Type B pancreatic cell (in vitro differentiated cells): ENCODE measurements at places on chromosomes 1 and 21. TPM values are rescaled to one million over a fixed set of nuclear protein-coding genes. Genes with fewer than 3 reads are reported as not detected.
A peak's percentile ranks its signal among the peaks of the same experiment; 100 is the strongest.

PTPN7 gene
- 0.29 TPM in 1 of 2 replicates, not detected in the other for total RNA-seq

C1QB gene
- not detected in 2 replicates for total RNA-seq

PRKAA2 gene
- total RNA-seq, result 6.4 TPM in 2 replicates

RGS18 gene
- 0.21 TPM in 1 of 2 replicates, not detected in the other for total RNA-seq

ANKRD65 gene
- total RNA-seq, result 7.6 and 11.1 TPM in 2 replicates

MYCL gene
- 19.5 and 36.5 TPM in 2 replicates for total RNA-seq

OR2G3 gene
- total RNA-seq, result not detected in 2 replicates

MANEAL gene
- 11.6 and 21.1 TPM in 2 replicates for total RNA-seq

DNA sequence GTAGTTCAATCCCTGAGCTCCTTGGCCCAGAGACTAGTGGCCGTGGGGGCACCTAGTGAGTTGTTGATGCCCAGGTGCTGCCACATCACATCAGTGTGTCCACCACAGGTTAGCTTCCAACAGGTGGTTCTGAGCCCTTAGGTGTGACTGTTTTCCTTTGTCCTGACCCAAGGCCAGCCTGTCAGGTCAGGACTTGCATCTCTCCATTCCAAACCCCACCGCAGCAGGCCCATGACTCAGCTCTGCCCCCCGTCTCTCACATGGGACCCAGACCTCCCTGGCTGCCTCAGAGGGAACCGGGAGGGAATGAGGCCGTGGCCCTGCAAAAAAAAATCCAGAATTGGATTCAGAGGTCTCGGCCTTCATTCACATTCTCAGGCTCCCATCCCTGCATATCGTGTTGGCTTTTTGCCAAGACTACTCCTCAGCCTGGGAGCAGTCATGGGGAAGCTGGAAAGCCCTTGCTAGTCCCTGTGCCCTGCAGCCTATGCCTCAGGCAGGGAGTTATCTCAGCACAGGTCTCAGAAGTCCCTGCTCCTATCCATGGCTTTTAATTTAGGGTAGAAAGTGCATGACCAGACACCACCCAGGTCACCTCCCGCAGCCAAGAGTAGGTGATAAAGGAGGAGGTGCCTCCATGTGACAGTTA is 7.2 kb downstream of the INAVA start:
- H3K36me3 ChIP-seq, result peaks cover 18% of the 10 kb centered on the region
- peaks cover 11% of the 10 kb centered on the region for H3K4me1 ChIP-seq
- H3K4me3 ChIP-seq, result no peak overlapping the region
- no peak overlapping the region for H3K27ac ChIP-seq

GRCh38 chr1:169363046-169363730 is 4.4 kb downstream of the NME7 start:
- H3K36me3 ChIP-seq, result peaks cover 4% of the 10 kb centered on the region
- H3K4me3 ChIP-seq, result no peak overlapping the region
- no peak overlapping the region for H3K27ac ChIP-seq
- DNase-seq, result no peak

DNA sequence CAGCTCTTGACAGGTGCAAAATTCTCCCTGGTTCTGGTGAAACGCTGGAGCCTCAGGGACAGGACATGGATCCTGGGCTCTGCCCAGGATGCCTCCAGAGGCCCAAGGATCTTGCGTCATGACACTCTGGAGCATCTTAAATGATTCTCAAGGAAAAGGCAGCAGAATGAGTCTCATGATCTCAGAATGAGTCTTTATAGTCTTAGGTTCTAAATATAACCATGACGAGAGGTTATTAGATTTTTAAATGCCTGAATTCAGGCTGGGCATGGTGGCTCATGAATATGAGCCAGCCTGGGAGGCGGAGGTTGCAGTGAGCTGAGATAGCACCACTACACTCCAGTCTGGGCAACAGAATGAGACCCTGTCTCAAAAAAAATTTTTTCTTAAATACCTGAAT is 55.5 kb downstream of the ECE1 start:
- no peak overlapping the region for H3K4me3 ChIP-seq
- no peaks in the 10 kb centered on the region for H3K27me3 ChIP-seq
- no peak overlapping the region for H3K27ac ChIP-seq
- H3K4me1 ChIP-seq, result peaks cover 15% of the 10 kb centered on the region

DNA sequence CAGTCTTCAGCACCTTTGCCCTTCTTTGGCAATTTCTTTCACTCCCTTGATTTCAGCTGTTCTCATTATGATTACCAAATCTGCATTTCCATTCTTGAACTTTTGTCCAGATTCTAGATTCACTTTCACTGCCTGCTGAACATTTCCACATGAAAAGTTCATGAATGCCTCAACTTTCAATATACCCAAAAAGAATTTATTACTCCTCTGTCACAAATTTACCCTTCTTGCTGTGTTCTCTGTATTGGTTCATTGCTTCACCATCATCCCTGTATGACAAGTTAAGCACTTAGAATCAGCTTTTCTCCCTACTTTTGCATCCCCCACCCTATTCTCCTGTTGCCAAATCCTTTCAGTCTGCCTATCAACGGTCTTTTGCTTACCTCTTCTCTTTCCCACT is 112.6 kb upstream of the PKN2 start:
- H3K27ac ChIP-seq, result no peak overlapping the region
- no peaks in the 10 kb centered on the region for H3K4me1 ChIP-seq
- peaks cover 13% of the 10 kb centered on the region for H3K27me3 ChIP-seq
- no peaks in the 10 kb centered on the region for H3K36me3 ChIP-seq

DNA sequence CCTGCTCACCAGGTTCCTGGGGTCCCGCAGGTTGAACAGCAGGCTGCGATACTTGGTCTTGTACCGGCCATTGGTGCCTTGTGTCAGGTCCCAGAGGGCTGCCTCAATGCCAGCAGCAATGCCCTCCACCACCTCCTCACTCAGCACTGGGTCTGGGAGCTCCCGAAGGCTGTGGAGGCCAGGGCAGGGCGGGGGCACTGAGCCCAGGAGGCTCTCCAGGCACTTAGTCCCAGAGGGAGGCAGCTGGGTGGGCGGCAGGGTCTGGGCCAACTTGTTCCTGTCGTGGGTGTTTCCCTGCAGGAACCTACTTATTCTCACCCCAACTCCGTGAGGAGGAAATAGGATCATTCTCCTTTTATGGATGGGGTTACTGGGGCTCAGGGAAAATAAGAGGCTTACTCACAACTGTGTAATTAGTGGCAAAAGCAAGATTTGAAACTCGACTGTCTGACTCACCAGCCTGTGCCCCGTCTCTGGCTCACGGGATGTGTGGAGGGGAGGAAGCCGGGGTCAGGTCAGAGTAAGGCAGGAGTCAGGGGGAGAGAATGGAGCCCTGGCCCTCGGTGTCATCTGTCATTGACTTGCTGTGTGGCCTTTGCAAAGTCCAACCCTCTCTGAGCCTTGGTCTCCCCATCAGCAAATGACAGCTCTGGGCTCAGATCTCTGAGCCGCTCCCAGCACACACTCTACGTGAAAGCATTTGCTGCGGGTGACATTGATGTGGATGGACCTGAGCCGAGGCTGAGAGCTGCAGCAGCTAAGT is 17.2 kb downstream of the SPOCD1 start:
- peaks cover 15% of the 10 kb centered on the region for H3K4me1 ChIP-seq
- no peaks in the 10 kb centered on the region for H3K36me3 ChIP-seq
- H3K4me3 ChIP-seq, result no peak overlapping the region
- no peak overlapping the region for H3K27ac ChIP-seq
- DNase-seq, result peak; percentile 62

DNA sequence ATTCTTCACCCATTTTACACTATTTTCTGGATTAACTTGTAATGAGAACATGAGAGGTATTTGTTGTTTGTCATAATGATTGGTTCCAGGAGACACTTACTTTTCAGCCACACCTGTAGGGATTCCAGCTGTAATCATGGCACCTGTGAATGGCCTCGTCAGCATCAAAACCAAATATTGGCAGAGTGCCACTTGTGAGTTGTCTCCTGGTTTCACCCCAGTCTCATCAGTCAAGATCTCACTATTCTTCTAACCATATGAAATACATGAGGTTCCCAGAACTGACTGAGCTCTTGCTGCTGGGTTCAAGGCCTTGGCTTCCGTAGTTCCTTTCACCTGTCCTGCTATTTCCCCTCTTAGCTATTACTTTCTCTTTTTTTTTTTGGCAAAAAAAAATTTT is 246.6 kb upstream of the ADGRL2 start:
- no peak overlapping the region for H3K4me3 ChIP-seq
- H3K4me1 ChIP-seq, result peaks cover 27% of the 10 kb centered on the region
- peak overlapping the region; percentile 71 for H3K27ac ChIP-seq
- no peaks in the 10 kb centered on the region for H3K27me3 ChIP-seq
- no peak for DNase-seq
- no peaks in the 10 kb centered on the region for H3K36me3 ChIP-seq

- H3K36me3 ChIP-seq, result no peaks in the 10 kb centered on the region
- H3K4me3 ChIP-seq, result no peak overlapping the region
- no peaks in the 10 kb centered on the region for H3K4me1 ChIP-seq
- peaks cover 3% of the 10 kb centered on the region for H3K27me3 ChIP-seq
These were observed 221.1 kb upstream of the KAZN start for GRCh38 chr1:14377386-14377785.

DNA sequence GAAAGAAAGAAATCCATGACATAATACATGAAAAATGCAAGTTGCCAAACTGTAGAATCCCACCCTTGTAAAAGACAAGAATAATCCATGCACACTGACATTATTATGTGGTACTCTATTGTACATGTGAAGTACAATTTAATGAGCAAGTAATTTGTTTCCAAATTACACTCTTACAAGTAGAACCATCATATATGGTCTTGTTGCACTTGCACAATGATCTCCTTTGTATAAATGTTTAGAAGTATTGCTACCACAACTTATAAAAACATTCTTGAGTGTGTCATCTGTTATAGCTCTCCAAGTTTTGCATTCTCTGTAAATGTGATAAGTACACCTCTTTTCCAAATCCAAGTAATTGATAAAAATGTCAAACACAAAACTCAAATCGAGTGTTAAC is 29.1 kb upstream of the ZNF281 start:
- DNase-seq, result no peak
- no peaks in the 10 kb centered on the region for H3K4me1 ChIP-seq
- no peak overlapping the region for H3K27ac ChIP-seq
- no peaks in the 10 kb centered on the region for H3K27me3 ChIP-seq
- no peak overlapping the region for H3K4me3 ChIP-seq

GRCh38 chr1:54583871-54584270 is 35.8 kb downstream of the ACOT11 start:
- no peak overlapping the region for H3K4me3 ChIP-seq
- DNase-seq, result no peak
- H3K27me3 ChIP-seq, result no peaks in the 10 kb centered on the region
- no peaks in the 10 kb centered on the region for H3K36me3 ChIP-seq
- no peak overlapping the region for H3K27ac ChIP-seq

GRCh38 chr1:9449976-9450696 is 89.1 kb upstream of the SLC25A33 start:
- H3K4me3 ChIP-seq, result no peak overlapping the region
- H3K27ac ChIP-seq, result no peak overlapping the region
- no peaks in the 10 kb centered on the region for H3K27me3 ChIP-seq
- no peak for DNase-seq
- H3K4me1 ChIP-seq, result peaks cover 31% of the 10 kb centered on the region
- no peaks in the 10 kb centered on the region for H3K36me3 ChIP-seq

DNA sequence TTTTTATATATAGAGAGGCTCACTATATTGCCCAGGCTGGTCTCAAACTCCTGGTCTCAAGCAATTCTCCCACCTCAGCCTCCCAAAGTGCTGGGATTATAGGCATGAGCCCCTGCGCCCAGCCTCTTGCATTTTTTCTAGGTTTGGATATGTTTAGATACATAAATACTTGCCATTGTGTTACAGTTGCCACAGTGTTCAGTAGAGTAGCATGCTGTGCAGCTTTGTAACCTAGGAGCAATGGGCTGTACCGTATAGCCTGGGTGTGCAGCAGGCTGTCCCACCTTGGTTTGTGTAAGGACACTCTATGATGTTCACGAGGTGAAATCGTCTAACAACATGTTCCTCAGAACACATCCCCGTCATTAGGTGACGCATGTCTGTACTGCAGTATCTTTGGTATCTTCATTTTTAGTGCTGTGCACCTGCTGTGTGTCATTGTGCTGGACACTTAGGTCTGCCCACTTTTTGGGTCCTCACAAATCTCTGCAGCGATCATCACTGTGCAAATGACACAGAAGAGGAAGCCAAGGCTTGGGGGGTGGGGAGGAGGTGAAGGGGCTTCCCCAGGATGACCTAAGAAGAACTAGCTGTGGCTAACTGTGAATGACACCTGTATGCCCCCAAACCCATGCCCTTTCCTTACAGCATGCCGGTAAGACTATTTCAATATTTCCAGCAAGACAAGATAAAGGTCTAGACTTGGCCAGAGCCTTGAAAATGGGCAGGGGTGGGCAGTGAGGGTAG is 44.5 kb downstream of the SDC3 start:
- peaks cover 5% of the 10 kb centered on the region for H3K4me1 ChIP-seq
- peaks cover 3% of the 10 kb centered on the region for H3K27me3 ChIP-seq
- H3K27ac ChIP-seq, result no peak overlapping the region
- H3K36me3 ChIP-seq, result no peaks in the 10 kb centered on the region
- no peak overlapping the region for H3K4me3 ChIP-seq

- H3K36me3 ChIP-seq, result no peaks in the 10 kb centered on the region
- no peak for DNase-seq
- H3K4me3 ChIP-seq, result no peak overlapping the region
- H3K4me1 ChIP-seq, result no peaks in the 10 kb centered on the region
These were observed 227.1 kb downstream of the GRIK3 start for GRCh38 chr1:36807262-36807661.

DNA sequence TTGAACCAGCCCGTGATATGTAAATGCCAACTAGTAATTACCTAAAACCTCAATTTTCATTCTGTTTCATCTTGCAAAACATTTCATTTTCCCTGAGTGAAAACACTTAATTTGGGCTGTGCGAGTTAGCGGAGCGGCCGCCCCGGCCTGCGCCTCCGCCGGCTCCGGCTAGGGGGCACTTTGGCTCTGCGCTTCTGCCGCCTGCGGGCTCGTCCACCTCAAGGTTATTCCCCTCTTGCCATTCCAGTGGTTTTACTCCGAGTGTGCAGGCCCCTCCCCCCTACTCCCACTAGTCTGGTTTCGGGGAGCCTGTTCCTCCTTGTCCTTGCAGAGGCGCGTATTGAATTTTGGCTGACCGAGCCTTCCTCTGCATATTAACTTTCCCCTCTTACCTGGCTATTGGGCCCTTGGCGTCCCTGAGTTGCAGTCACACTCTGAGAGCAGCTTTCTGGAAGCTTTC is 55.6 kb downstream of the PEX14 start:
- H3K27ac ChIP-seq, result peak overlapping the region; percentile 67
- no peaks in the 10 kb centered on the region for H3K36me3 ChIP-seq
- peak; percentile 78 for DNase-seq
- H3K27me3 ChIP-seq, result peaks cover 28% of the 10 kb centered on the region

- no peaks in the 10 kb centered on the region for H3K36me3 ChIP-seq
- peaks cover 21% of the 10 kb centered on the region for H3K4me1 ChIP-seq
- no peak for DNase-seq
- H3K27me3 ChIP-seq, result peaks cover 3% of the 10 kb centered on the region
- H3K27ac ChIP-seq, result no peak overlapping the region
These were observed 5.3 kb upstream of the ERG start for GRCh38 chr21:38503583-38503982.
